Left renal pelvis (tissue), 4 donors: ENCODE measurements at places on chromosomes 7 and 10. TPM values are rescaled to one million over a fixed set of nuclear protein-coding genes. Genes with fewer than 3 reads are reported as not detected.

FAM107B gene
- 36.4 TPM for polyA plus RNA-seq

PCGF5 gene
- 31.5 TPM for polyA plus RNA-seq

- DNase-seq = no peak
Observed at GRCh38 chr10:32971536-32972091, 13.6 kb upstream of the ITGB1 start.

- no peak for DNase-seq
Observed at GRCh38 chr7:139317939-139318505, 23.1 kb upstream of the FMC1 start.

COL28A1 gene
- 12.6 TPM for polyA plus RNA-seq

DNA sequence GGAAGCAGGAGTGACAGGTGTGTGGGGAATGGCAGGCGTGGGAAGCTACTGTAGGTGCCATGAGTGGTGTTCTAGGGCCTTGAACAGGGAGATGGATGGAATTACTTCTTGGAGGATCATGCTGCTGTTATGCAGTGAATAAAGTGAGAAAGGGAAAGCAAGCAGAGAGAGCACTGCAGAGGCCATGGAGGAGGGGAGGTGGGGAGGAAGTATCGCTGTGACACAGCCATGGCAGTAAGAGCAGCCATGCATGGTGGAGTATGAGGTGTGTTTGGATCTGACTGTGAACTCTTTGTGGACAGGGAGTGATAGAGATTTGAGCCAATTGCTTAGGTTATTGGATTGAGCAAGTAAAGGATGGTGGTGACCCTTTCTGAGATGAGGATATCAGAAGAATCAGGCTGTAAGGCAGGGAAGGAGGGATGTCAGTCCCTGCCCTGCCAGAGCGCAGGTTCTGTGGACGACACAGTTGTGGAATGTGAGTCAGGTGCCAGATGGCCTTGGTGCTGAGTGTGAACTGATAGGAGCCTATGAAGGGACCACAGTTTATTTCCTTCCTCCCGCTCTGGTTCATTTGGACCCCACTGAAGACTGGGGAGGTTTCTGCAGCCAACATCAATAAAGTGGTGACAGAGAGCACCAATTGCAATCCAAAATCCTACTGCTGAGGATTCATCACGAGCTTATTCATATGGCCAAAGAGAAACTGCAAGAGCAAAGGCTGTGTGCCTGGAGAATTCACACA, 105.5 kb upstream of the TMEM72 start:
- no peak for DNase-seq

DNA sequence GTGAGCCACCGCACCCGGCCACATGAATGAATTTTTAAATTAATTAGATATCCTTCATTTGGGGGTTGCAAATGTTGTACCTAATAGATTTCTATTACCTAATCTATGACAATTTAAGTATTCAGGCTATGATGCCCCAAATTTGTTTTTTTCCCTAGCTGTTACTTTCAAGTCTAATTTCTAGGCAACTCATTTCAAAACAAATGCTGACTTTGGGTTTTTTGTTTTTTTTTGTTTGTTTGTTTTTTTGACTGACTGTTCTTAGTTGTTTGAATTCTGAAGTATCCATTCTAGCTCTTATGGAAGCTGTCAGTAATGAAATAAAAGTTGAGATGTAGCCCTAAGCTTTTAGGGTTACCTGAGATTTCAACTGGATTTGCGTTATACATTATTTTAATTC, 62.3 kb downstream of the CREM start:
- DNase-seq = no peak

NODAL gene
- polyA plus RNA-seq = 0.23 TPM

DNA sequence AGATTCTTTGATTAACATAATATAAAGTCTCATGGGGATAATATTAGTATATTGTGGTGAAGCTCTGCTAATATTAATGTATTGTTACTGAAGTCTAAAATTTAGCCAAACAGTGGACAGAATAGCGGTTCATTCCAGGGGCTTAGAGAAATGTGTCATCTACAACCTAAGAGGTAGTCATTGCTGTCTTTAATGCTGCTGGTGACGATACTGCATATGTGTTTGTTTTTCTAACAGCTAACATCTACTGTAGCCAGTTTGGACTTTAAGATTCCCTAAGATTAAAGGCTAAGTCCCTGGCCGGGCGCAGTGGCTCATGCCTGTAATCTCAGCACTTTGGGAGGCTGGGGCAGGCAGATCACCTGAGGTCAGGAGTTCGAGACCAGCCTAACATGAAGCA, 102.0 kb upstream of the SAMD8 start:
- no peak for DNase-seq

DNA sequence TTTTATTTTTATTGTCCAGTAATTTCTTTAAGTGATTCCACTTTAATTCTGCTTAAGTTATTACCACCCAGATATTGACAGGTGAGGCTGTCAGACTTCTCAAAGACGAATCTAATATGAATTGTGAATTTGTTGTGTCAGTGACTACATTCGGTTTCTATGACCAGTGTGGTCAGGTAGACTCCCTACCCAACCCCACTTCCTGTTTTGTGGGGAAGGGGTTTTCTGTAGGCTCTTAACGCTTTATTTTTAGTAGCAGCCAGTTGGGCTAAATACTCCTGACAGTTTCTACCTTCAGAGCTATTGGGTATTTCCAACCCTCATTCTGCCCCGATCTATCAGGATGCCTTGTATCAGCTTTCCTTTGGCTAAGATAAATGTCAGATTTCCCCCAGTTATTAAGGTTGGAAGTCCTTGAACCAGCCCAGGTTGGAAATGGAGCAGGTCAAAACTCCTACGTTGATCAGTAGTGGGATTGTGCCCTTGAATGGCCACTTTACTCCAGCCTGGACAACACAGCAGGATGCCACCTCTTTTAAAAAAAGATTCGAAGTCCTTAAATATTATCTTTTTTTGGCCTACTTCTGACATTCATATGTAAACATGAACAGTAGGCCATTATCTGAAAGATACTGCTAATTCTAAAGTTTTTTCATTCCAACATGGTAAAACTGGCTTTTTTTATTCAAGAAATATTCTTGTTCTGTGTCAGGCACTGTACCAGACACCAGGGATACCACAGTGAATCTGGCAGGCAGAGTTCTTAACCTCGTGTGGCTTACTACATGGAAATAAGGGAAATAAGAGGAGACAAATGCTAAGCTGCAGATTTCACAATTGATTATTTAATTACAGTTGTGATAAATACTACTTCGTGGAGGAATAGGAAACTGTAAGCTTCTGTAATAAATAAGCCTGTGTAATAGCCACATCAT, 133.3 kb upstream of the SAMD8 start:
- no peak for DNase-seq

DNA sequence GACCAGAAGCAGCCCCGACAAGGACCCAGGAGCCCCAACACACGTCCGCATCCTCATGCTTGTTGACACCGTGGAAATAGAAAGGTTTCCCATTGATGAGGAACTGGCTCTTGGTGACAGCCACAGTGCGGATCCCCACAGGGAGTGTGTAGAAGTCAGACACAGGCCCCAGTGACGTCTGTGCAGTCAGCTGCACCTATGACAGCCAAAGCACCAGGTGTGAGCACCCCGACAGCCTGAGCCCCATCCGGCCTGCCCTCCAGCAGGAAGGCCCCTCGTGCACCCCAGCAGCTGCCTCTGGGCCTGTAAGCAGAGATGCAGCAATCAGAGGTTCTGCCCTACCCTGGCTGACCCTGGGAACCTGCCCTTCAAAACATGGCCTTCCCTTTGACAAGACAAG, 7.1 kb downstream of the GUSB start:
- no peak for DNase-seq

TMEM140 gene
- 22.2 TPM for polyA plus RNA-seq

PRKCQ gene
- polyA plus RNA-seq = 15.5 TPM

CTNNA3 gene
- polyA plus RNA-seq = 1.0 TPM
